ENCODE measurements at places on chromosomes 4 and X.

DNA sequence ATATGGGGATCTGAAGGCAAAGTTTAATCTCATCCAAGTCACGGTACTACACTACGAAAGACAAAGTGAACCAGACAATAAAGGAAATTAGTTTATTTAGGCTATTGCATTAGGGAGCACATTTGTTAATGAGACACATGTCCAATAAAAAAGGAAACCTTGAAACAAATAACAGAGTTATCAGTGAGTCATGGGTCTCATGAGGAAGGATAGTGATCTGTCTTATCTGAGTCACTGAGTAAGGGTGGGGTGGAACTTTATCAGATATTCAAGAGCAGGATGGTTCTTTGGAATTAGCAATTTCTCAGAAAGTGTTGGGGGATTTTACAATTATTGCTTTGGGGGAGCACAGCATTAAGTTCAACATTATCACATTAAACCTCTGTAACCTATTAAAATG lies 188.9 kb upstream of the IL1RAPL1 start:
- no peak for DNase-seq

DNA sequence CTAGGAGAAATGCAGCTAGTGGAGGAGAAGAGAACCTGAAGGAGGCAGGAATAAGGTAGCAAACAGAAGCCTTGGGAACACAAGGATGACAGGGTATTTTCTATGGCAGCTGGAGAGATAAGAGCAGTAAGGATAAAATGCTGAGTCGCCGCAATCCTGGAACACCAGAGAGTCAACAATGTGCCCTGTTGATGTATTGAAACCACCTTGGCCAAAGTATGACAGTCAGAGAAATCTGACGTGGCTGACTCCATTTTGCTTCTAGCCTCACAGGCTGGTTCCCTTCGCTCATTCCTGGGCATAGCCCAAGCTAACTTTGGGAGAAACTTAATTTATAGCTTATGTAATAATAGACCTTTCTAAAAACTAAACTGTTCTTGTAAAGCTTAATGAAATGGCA lies 56.6 kb upstream of the C4orf54 start:
- no peak for DNase-seq

GRCh38 chrX:133921764-133922389 lies 63.5 kb downstream of the GPC3 start:
- DNase-seq, result no peak

- DNase-seq, result no peak
Observed at GRCh38 chr4:153362184-153362583, 17.7 kb downstream of the MND1 start.

DNA sequence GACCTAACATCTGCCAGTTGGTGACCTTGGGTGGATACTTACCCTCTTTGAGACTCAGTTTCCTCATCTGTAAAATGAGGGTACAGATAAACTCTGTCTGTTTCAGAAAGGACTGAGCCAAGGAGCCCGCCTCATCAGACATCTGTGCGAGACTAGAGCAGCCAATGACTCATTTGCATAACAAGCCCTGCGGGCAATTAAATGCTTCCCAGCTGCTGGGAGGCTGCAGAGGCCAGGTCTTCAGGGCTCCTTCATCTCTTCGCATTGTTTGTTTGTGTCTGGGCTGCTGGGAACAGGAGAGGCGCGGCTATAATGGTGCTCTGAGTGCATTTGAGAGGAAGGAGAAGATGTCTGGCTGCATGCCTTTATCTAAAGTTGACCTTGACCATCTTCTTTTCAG lies 85.0 kb downstream of the ADRA2C start:
- DNase-seq, result no peak

- DNase-seq, result no peak
Observed at GRCh38 chrX:22516893-22517292, 244.2 kb downstream of the CBLL2 start.

DNA sequence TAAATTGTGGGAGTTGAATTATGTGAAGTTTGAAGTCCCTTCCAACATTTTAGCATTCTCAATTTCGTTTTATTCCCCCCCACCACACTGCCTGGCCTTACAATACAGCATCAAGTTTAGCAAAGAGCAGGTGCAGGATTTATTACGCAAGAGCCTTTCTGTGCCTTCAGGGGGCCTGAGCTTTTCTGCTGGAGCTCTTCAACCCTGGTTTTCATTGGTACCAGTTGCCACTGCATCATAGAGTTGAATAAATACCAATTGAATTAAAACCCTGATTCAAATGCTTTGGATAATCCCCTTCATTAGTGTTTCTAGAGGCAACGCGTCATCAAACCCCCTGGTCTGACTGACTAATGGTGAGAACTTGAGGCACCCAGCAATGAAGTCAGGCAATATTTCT lies 43.6 kb upstream of the KIT start:
- DNase-seq, result no peak

DNA sequence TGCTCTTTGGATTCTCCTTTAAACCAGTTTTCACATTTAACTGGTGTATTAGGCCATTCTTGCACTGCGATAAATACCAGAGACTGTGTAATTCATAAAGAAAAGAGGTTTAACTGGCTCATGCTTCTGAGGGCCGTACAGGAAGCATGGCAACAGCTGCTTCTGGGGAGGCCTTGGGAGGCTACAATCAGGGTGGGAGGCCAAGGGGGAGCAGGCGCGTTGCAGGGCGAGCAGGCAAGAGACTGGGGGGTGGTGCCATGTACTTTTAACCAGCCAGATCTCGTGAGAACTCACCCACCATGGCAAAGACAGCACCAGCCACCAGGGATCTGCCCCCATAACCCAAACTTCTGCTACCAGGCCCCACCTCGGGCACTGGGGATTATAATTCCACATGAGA lies 38.1 kb downstream of the RNF212 start:
- no peak for DNase-seq

DNA sequence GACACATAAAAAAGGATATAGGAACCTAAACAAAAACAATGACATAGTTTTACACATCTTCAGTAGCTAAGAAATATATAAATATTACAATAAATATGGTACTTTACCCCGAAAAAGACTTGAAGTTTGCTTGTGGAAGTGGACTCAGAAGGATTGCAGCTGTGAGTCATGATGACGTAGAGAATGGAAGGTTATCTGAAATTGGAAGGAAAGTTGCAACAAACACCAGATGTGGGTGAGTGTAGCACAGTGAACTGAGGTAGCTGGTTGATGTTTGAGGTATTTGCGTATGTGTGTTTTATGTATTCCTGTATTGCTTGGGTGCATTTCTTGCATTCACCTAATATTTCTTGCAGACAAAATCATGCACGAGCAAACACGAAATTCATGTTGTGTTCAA lies 113.0 kb downstream of the ARX start:
- DNase-seq, result no peak

Measured in activated T-helper 1 cell treated with Interleukin-2 at 50 U/mL for 16 hours (primary cell).